ENCODE measurements at places on chromosomes 11 and 22.

DNA sequence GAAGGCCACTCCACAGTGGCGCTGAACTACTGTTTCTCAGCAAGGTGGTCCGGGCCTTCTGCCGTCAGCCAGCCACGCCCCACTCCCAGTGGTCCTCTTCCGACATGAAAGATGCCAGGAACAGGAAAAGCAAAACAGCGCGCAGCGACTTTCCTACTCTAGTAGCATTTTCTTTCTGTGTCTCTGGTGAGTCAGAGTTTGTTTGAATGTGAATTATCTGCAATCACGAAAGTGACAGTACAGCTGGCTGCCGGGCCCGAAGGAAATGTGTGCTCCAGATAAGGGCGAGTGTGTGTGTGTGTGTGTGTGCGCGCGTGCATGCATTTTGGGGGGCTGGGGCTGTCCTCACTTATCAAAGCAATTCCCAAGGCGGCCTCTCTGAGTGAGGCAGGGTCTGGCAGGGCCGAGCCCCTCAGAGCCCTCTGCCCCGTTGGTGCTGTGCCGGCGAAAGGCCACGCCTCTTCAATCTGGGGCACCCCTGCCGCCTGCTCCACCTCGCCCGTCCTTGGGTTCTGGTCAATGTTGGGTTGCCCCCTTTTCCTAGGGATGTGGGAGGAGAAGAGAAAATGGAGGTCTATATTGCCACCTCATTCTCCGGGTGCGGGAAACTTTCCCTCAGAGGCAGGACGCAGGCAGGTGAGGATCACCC, 288.5 kb downstream of the KIRREL3 start:
- DNase-seq: no peak

- peak; percentile 34 for DNase-seq
Observed at GRCh38 chr11:63920939-63921417, 4.0 kb upstream of the RCOR2 start.

- no peak for DNase-seq
Observed at GRCh38 chr22:20112623-20113511, 3.0 kb upstream of the RANBP1 start.

DNA sequence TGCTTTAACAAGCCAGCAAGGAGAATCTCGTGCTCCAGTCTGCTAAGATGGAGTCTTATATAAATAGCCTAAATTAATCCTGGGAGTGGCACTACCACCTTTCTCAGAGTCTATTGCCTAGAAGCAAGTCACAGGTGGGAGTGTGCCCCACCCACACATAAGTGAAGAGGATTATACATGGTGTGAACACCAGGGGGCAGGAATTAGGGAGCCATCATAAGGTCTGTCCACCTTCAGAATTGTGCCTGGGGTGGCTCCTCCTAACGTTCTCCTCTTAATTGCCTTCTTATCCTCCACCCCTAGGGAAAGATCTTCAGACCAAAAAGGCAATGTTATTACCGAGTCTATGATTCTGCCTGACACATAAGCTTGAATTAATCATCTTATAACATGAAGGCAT, 276.8 kb upstream of the SESN3 start:
- DNase-seq: peak; percentile 8

GRCh38 chr11:75450826-75451821, 18.1 kb upstream of the KLHL35 start:
- DNase-seq: peak; percentile 32

DNA sequence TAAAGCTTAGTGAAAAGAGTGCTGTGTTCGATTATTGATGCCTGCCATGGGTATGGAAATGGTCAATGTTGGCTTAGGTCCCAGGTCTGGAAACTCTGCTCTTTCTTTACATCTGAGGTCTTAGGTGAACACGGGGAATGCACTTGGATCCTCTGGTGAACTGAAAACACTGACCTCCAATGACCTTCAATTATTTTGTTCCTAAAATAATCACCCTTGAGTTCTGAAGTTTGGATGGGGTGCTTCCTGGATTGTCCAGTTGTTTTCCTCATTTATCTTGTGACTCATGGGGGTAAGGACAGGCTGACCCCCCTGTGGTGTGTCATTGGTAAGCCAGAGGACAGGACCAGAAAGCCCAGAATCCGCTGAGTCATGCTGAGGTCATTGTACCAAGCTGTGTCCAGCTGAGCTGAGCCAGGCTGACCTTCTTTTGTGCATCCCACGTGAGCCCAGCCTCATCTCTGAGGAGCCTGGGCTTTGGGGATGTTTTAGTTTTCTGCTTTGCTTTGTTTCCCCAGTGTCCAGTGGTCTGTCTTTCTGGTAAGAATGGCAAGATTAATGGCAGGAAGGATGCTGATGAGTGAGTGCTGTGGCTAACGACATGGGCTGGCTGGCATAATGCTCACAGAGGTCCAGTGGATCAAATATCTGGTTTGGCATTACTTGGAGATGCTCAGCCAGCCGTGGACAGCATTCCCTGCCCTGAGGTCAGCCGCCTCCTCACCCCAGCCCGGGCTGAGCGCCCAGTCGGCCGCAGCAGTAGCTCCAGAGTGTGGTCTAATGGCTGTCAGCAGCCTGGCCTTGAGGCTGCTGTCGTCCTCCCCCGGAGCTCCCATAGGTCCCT, 35.6 kb downstream of the AMPD3 start:
- DNase-seq: no peak

- DNase-seq: no peak
Observed at GRCh38 chr11:65083134-65083833, 556 bp downstream of the CDCA5 start.

DNA sequence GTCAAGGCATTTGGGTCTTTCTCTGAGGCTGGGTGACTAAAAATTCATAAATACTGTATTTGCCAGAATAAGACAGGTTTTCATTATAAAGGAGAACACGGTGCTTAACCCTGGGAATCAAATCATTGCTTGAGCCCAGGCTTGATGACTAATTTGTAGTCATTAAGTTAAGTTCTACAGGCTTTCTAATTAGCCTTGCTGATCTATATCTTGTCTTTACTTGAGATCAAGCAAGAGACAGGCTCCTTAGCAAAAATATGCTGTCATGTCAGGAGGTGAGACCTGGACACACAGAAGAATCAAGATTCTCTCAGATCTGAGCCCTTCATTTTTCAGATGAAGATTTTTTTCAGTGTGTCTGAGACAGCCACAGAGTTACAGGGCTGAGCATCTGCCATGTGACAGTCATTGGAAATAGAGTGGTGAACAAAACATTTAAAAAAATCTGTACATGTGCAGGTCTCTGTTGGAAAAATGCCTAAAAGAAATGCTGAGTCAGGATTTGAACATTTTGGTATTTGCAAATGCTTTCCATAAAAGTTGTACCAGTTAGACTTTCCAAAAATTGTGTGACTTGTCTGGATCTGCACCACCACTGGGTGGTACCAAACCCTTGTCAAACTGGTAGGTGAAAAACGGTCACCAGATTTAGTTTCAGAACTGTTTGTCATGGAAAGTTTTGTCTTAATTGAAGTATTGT, 14.6 kb downstream of the ACAT1 start:
- DNase-seq: peak; percentile 31

DNA sequence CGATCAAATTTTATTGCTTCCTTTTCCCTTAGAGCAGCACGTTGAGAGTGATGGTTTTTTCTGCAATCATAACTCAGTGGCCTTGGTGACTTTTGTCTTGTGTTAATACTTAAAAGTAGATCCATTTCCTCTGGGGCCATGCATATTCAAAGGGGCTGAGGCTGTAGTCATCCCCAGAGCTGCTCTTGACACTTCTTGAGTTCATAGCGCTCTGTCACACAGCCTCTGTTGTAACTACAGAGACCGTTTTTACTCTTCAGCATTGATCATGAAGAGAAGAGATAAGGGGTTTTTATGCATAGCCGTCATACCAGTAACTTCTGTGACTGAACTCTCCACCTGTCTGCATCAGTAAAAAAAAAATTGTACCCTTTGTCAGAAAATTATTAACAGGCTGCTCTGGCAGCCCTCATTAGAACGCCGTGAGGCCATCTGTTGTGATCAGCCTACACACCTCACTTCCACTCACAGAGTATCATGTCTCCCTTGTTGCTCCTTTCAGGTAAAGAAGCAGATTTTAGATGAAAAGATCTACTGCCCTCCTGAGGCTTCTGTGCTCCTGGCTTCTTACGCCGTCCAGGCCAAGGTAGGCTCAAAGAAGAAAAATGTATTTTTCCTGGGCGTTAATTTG, 38.4 kb downstream of the NF2 start:
- no peak for DNase-seq

GRCh38 chr22:29821291-29822016, 16.6 kb downstream of the ASCC2 start:
- peak; percentile 17 for DNase-seq

- DNase-seq: no peak
Observed at GRCh38 chr11:126647735-126648134, 292.2 kb downstream of the ST3GAL4 start.

DNA sequence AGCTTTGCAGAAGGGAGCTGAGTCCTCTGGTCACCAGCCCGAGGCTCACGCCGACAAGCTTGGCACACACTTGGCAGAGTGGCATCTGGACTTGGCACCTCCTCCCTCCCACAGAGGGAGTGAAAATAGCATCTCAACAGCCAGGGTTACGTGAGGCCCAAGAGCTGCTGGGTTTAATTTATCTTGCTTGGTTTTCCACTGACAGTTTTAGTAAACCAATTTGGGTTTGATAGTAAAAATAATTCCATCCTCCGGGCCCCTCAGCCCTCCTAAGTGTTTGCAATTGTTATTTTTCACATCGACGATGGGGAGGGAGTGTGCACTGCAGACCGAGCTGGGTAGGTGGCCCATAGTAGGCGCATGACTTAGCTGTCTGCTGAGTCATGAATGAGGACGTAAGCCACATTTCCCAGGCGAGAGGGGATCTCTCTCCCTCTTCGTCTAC, 107.6 kb upstream of the ASPHD2 start:
- no peak for DNase-seq

- DNase-seq: no peak
Observed at GRCh38 chr22:46068593-46069491, 81.5 kb upstream of the PPARA start.
